Thymus (tissue), 14 donors: ENCODE measurements at places on chromosomes 5 and 9.

- no peak for DNase-seq
These were observed 468.5 kb downstream of the TAF11L14 start for GRCh38 chr5:18102733-18103132.

GRCh38 chr9:115058684-115059315 lies 59.2 kb downstream of the TNC start:
- DNase-seq: no peak

DNA sequence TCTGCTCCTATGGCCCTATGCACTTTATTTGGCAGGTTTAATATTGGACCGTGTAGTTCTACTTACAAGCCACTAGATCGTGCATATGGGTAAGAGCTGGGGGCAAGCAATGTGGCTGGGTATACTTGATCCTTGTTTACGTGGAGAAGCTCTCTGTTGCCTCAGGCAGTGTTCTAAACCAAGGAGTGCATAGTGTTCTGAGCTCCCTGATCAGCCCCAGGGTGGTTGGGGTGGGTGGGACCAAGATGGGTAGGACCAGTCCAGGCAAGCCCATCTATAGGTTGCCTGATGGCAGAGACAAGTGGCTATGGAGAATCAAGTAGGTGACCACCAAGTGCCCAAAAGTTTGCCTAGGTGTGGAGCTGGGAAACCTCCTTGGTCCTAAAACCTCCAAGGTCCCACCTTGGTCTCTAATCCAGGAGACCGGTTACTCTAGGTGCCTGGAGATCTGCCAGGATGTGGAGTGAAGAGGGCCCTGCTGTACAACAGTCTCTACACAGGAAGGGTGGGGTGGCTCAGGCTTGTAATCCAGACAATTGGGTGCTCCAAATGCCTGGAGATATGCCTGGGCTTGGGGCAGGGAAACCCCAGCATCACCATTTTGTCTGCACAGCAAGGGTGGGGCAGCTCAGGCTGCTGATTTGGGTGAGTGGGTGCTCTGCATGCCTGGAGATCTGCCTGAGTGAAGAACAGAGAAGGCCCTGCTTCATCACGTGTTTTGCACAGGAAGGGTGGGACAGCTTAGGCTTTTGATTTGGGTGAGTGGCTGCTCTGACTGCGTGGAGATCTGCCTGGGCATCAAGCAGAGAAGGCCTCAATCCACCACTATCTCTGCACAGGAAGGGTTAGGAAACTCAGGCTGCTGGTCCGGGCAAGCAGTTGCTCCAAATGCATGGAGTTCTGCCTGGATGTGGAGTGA lies 659.8 kb downstream of the TLE4 start:
- no peak for DNase-seq

GRCh38 chr9:115849679-115850412 lies 303.7 kb upstream of the PAPPA start:
- DNase-seq: no peak

GRCh38 chr5:62568800-62569432 lies 9.7 kb upstream of the LRRC70 start:
- DNase-seq: no peak

GRCh38 chr9:2464624-2465023 lies 157.0 kb upstream of the VLDLR start:
- DNase-seq: no peak

- no peak for DNase-seq
These were observed 253.8 kb upstream of the POU5F2 start for GRCh38 chr5:93995126-93995621.

DNA sequence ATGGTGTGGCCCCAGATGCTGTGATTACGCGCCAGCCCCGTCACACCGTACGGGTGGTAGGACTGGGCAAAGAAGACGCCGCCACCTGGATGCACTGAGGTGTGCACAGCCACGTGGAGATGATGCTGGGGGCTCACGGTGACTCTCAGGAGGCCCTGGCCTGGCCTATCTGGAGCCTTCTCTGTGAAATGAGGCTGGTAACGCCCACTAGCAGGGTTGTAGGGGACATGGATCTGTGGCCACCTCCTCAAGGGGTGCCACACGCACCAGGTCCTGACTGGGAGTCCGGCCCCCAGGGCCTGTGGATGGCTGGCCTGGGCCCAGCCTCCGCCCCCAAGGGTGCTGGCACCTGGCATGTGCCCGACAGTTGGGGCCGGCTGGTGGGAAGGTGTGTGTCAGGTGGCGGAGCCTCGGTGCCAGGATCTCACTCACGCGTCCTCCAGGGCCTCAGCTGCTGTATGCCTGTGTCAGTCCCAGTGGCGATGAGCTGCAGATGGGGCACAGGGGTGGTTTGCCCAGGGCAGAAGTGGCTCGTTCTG lies 32.4 kb downstream of the NEK6 start:
- DNase-seq: no peak

DNA sequence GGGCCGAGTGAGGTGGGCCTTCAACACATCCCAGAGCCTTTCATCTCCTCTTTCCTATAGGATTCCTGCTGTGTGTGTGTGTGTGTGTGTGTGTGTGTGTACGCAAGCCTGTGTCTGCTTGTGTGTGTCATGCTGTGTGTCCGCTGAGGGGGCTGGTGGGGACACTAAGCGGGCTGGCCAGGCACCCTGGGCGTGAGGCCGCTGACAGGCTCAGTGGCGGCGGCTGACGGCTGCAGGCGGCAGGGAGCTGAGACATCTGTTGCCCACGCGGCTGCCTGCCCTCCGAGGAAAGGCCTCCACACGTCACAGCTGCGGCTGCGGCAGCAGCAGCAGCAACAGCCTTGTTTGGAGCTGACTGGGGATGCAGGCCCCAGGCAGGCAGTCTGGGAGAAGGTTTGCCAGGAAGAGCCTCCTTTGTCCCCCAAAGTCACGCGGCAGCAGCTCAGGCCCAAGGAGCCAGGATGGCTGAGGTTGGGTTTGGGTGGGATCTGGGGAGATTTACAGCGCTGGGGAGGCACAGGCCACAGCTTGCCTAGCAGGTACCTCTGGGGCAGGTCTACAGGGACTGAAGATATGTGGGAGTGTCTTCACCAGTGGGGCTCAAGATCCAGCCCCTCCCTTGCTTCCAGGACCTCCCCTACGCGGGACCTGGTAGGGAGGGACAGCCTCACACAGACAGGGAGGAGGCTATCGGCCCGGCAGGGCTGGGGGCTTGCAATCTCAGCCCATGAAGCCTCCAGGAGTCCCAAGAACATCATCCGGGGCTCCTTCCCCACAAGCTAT lies 1.8 kb downstream of the PDLIM4 start:
- DNase-seq: no peak

DNA sequence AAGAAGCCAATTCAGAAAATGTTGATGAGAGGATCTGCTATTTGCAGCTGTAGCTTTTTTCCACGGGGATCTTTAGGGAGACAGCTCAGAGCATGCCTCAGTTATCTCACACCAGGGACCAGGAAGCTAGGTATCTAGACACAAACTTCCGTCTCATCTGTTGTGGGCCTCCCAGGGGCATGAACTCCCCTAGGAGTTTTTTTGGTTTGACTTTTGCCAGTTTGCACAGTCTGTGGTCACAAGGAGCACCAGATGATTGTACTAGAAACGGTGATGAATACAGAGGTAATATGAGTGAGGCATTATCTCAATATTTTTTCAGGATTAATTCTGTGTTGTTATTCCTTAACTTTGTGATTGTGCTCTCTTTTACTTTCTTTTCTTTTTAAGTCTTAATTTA lies 533.2 kb upstream of the SEMA6A start:
- no peak for DNase-seq

DNA sequence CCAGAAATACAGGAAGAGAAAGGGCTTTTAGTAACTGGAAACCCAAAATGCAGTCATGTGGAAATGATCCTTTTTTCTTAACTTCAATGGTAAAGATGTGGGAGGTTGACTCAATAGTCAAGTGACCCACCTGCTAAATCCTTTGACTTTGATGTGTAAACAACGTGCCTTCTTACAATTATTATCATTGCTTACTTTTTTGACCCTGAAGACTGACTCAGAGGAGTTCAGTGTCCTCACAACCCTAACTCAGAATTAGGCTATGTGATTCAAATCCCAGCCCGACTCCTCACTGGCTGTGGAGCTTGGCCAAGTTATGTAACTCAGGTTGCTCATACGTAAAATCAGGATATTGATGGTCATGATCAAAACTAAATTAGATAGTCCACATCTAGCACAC lies 27.9 kb downstream of the ANXA1 start:
- DNase-seq: no peak

- no peak for DNase-seq
These were observed 137.8 kb downstream of the CEMIP2 start for GRCh38 chr9:71630377-71630995.

DNA sequence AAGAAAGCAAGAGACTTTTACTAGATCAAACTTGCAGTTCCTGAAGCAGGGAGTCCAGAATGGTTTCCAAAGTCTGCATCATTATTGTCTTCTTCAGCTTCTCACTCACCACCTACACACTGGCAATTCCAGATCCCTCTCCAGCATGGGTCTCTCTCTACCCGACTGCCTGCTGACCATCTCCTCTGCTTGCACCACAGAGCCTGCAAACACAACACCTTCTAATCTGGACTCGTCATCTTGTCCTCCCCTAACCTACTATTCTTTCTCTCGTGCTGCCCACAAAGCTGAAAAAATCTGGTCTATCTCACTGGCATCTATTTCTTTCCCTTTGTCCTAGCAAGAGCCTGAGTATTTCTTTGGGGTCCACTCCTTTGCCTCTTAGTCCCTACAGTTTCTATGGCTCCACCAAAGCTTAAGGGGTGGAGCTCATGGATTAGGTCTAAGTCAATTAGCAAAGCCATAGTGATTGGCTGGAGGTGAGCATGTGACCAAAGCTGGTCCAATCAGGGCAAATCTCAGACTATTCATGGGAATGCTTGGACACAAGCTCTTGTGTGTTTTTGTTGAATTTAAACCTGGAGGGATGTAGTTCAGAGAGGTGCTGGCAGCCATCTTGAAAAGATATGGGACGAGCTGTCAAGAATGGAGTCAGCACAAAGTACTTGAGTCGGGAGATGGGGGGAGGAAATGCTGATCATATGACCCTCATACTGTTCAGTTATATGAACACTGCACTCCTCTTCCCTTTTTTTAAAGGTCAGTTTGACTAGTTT lies 63.5 kb downstream of the GALNT12 start:
- DNase-seq: no peak

DNA sequence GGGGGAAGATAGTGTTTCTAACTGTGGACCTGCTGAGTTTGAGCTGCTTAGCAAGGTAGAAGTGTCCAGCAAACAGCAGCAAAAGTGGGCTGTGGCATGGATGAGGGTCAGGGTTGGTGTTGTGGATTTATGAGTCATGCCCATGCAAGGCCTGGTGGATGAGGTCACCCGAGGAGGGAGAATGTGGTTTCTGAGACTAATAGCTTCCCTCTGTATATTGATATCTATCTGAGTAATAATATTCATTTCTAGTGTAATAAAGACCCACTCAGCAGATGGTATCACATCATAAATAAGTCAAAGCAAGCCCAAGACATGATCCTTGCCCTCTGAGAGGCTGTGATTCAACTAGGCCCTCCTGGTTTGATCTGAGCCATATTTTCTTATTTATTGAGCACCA lies 597.8 kb upstream of the CLINT1 start:
- DNase-seq: no peak

DNA sequence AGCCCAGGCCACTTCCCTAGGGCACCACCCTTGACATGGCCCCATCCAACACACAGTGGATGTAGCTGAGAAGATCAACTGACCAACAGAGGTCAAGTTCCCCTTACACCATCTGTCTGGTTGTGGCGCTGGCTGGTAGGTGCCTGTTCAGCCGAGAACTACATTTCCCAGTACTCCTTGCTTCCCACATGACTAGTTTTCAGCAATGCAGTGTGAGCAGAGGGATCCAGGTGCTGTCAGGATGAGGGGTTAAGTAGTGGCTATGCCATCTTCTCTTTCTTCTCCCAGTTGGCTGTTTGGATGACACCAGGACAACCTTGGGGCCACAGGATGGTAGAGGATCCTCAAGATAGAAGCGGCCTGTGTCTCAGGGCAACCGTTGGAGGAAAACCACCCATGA lies 48.6 kb upstream of the SH3PXD2B start:
- no peak for DNase-seq

GRCh38 chr9:97874624-97875023 lies 21.6 kb downstream of the FOXE1 start:
- no peak for DNase-seq

DNA sequence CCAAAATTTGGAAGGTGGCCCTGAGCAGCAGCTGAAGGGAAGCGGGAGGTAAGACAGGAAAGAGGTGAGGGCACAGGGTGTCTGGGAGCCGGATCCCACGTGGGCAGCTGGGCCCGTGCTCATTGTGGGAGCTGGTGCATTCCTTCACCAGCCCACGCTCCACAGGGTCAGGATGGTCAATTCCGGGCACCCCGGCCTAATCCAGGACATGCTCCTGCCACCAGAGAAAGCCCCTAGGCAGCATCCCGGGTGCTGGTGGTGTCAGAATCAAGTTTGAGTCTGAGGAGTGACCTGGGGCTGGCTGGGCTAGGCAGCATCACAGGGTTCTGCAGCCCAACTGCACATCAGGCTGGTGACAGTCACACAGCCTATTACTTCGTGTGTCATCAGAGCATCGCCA lies 7.1 kb upstream of the PDCD6 start:
- DNase-seq: no peak

DNA sequence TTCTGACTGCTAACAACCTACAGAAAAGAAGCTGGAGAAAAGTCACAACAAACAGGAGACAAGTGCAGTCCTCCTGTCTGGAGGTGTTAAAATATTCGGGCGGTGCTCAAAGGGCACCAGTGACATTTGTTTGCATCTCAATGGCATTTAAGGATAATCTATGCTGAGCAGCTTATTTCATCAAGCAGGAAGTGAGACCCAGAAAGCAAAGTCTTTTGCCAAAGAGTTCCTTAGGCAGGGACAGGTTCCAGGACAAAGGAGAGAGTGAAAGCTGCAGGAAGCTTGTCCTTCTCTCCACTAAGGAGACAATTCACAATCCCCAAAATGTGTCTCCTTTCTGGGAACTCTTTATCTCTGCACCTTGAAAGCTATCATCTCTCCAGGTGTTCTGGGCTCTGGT lies 38.7 kb upstream of the CDK20 start:
- DNase-seq: no peak

GRCh38 chr5:62538017-62538942 lies 40.3 kb upstream of the LRRC70 start:
- DNase-seq: no peak

- DNase-seq: no peak
These were observed 457.9 kb upstream of the PTGER4 start for GRCh38 chr5:40221796-40222195.

- DNase-seq: no peak
These were observed 617.6 kb downstream of the IRX1 start for GRCh38 chr5:4212981-4213819.

GRCh38 chr5:126801992-126802294 lies 25.0 kb downstream of the LMNB1 start:
- DNase-seq: no peak

- DNase-seq: no peak
These were observed 99.3 kb downstream of the AMBP start for GRCh38 chr9:113978725-113979342.

GRCh38 chr9:133108794-133109641 lies 12.0 kb downstream of the RALGDS start:
- DNase-seq: no peak

- no peak for DNase-seq
These were observed 353.5 kb downstream of the ADAMTS6 start for GRCh38 chr5:65128226-65128625.

GRCh38 chr9:11871852-11872251 lies 821.3 kb upstream of the TYRP1 start:
- no peak for DNase-seq
